Activated T-cell treated with anti-CD3 and anti-CD28 coated beads, Interleukin-2, amount 50 U/mL, for 72 hours (primary cell): ENCODE measurements at places on chromosomes 1 and 21. TPM values are rescaled to one million over a fixed set of nuclear protein-coding genes. Genes with fewer than 3 reads are reported as not detected.
A peak's percentile ranks its signal among the peaks of the same experiment; 100 is the strongest.

Gene TNFRSF9
- total RNA-seq, result 86.2 TPM

Gene NR5A2
- 0.16 TPM for total RNA-seq

Gene CRYAA
- not detected for total RNA-seq

Gene TAF5L
- total RNA-seq, result 21.7 TPM

Gene HAPLN2
- total RNA-seq, result 1.00 TPM

GRCh38 chr1:75092141-75092540 is 42.0 kb upstream of the LHX8 start:
- DNase-seq, result no peak

- peak; percentile 53 for DNase-seq
These were observed 771 bp downstream of the EIF4G3 start for GRCh38 chr1:21175670-21176581.

Gene SLC37A1
- 37.6 TPM for total RNA-seq

- no peak for DNase-seq
These were observed 220.7 kb downstream of the PDE4B start for GRCh38 chr1:66013371-66013770.
